ENCODE measurements at places on chromosomes 6 and 20. TPM values are rescaled to one million over a fixed set of nuclear protein-coding genes. Genes with fewer than 3 reads are reported as not detected.
A peak's percentile ranks its signal among the peaks of the same experiment; 100 is the strongest.

Gene CD93
- total RNA-seq: not detected

Gene SLC35B3
- 18.2 TPM for total RNA-seq

Gene BMP5
- total RNA-seq: not detected

Gene OPRL1
- total RNA-seq: 34.0 TPM

Gene IDH3B
- 83.7 TPM for total RNA-seq

Gene BNIP5
- total RNA-seq: not detected

Gene OOEP
- not detected for total RNA-seq

Gene FOXF2
- total RNA-seq: not detected

Gene MOG
- total RNA-seq: not detected

Gene LY6G5B
- 3.4 TPM for total RNA-seq

GRCh38 chr6:33546766-33547165 lies 33.3 kb downstream of the BAK1 start:
- DNase-seq: no peak

GRCh38 chr20:24810676-24811407 lies 138.2 kb upstream of the CST7 start:
- DNase-seq: no peak

DNA sequence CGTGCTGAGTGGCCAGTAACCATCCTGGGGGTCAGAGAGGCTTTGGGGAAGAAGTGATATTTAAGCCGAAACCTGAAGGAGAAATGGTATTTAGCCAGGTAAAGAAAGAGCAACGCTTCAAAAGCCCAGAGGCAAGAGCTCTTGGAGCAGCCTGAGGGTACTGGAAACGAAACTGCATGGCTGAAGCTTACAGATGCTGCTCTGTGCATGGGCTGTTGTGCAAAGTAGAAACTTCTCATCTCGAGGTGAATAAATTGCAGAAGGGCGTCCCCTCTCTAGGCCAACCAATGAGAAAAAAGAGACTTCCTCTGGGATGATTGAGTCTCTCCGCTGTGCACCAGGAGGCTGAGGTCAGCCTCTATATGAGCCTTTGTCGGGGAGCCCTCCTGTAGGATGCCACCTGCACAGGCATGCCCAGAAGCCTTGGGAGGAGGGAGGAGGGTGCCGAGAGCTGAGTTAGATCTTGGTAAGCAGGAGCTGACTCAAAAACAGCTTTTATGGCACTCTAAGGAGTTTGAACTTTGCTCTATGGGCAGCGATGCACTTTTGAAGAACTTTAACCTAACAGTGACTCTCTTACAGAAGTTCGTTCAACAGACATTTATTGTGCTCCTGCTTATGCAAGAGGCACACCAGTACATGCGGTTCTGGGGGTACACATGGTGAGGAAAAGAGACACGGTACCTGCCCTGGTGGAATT lies 61.6 kb upstream of the EDN1 start:
- DNase-seq: no peak

DNA sequence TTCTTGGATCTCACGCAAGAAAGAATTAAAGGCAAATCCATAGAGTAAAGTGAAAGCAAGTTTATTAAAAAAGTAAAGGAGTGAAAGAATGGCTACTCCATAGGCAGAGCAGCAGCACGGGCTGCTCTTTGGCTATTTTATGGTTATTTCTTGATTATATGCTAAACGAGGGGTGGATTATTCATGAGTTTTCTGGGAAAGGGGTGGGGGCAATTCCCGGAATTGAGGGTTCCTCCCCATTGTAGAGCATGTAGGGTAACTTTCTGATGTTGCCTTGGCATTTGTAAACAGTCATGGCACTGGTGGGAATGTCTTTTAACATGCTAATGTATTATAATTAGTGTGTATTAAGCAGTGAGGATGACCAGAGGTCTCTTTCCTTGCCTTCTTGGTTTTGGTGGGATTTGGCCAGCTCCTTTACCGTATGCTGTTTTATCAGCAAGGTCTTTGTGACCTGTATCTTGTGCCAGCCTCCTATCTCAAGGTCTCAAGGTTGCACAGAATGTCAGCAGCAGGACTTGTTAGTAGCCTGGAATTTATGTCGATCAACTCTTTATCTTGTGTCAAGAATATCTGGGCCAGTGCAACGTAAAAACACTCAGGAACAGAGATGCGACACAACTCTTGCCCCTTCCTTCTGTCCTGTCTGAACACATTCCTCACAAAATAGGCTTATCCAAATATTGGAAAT lies 931.4 kb downstream of the QKI start:
- no peak for DNase-seq

- no peak for DNase-seq
These were observed 12.1 kb downstream of the TMEM181 start for GRCh38 chr6:158571826-158572652.

GRCh38 chr6:711925-712324 lies 19.0 kb upstream of the EXOC2 start:
- no peak for DNase-seq

- DNase-seq: no peak
These were observed 343.8 kb upstream of the MMS22L start for GRCh38 chr6:97626671-97627441.

- peak; percentile 62 for DNase-seq
These were observed 303 bp downstream of the ILRUN start for GRCh38 chr6:34696189-34696738.

DNA sequence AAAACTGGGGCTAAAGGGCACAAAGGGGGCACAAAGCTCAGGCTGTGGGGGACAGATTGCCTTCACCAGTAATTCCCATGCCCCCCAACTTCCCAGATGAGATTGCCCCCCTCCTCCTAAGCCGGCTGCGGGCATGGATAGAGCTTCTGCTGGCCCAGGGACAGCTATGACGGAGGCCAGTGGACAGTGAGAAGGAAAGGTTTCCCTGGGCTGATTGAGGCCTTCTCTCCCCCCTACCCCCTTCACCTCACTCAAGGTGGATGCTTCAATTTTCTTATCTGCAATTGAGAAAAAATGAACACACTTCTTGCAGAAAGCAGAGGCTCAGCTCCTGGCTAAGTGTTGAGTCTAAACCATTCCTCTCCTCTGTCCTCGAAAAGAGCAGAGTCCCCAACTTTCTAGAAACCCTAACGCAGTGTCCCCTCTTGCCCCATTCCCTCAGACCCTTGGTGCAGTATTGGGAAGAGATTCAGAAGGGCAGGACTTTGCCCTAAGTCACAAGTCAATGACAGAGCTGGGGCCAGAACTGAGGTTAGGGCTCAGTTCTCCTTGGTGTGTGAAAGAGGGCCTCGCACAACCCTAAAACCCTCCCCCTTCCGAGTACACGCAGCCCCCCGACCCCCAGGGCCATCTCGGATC lies 808 bp downstream of the SDC4 start:
- no peak for DNase-seq

- DNase-seq: no peak
These were observed 514.5 kb downstream of the PREX1 start for GRCh38 chr20:48313324-48313723.

- no peak for DNase-seq
These were observed 629.0 kb downstream of the EPHA7 start for GRCh38 chr6:92790381-92790780.

DNA sequence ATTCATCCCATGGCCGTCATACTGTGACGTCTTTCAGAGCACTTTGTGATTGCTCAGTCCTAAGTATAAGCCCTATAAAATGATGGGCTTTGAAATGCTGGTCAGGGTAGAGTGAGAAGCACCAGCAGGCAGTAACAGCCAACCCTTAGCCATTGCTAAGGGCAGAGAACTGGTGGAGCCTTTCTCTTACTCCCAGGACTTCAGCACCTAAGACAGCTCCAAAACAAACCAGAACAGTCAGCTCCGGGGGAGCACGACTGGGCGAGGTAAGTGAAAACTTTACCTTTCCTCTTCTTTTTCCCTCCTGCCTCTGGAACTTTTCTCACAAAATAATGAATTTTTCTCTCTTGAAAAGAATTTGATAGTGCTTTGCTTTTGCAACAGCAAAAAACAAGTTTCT lies at the start of gene VIP:
Gene VIP, plus strand, starts transcription at position 104 of the 400 bp plus-strand sequence. CDS start 1,381 bp downstream, outside the sequence.
- peak; percentile 55 for DNase-seq

GRCh38 chr6:112189494-112189893 lies 64.9 kb downstream of the LAMA4 start:
- no peak for DNase-seq

- DNase-seq: no peak
These were observed 632.9 kb downstream of the MAFB start for GRCh38 chr20:40056171-40056570.

DNA sequence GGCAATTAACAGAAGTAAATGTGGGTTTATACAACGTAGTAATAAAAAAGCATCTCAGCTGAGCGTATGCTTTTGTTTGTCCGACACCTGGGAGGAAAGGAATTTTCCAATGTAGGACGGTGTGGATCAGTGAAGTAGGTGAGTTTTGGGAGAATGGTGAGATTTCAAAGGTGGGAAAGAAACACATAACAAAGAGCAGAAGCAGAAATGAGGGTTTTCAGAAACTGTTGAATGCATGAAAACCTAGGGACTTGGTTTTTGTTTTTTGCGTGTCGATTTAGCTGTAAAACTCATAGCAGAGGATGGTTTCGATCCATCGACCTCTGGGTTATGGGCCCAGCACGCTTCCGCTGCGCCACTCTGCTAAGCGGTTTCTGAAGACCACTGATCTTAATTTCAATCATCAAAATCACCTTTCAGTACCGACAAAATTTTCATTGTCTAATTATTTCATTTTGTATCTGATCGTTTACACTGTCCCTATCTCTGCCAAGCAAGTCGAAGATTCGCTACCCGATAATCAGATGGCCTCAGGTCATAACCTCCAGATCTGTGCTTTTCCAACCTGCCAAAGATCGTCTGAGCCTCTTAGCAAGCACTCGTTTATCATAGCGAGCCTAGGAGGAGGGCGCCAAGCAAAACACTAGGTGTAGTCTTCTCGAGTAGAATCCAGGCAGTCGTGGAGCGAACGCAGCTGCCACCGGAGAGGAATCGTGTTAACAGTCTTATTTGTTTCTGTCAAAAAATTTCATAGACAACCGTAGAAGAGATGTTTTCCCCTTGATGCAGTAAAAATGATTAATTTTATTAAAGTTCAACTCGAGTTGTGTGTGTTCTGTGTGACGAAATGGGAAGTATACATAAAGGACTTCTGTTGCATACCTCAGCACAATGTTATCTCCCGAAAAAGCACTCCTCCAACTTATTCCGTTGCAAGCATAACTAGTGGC lies 20.9 kb upstream of the POM121L2 start:
- DNase-seq: no peak

DNA sequence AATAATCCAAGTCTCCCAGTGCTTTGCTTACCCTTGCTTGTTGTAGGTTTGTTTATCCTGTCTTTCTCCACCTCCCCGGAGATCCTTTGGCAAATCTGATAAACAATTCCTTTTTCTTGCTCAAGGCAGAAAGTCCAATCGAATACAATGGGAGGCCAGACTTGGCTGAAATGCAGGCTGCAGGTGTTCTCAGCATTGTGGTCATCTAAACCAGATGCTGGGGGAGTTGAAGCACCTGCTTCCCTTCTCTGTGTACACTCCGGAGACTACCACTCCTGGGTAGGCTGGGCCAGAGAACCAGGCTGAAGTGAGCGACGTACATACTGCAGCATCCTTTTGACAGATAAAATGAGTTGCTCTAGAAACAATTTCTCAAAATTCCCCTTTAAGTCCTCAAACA lies 82.6 kb upstream of the PREP start:
- DNase-seq: no peak

- no peak for DNase-seq
These were observed 31.0 kb upstream of the NTSR1 start for GRCh38 chr20:62677678-62678077.

DNA sequence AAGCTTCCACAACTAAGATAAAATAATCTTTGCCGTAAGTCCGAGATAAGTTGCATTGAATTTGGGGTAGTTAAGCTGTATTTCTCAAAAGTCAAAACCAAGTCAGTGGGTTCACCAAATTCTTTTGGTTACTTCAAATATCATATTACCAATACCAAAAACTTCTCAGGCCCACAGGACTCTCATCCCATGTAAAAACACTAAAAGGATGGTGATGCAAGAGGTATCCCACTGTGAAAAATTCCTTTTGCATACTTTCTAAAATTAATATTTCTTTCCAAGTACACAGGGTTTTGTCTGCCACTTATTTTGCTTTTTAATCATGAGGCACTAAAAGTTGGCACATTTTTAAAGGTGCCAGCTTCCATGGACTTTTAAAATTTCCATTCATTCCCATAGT lies 151.3 kb downstream of the GJA10 start:
- no peak for DNase-seq

- no peak for DNase-seq
These were observed at the start of gene FUT9 for GRCh38 chr6:96015518-96016333. Gene FUT9, plus strand, starts transcription at chr6:96015974. Its CDS starts 187,182 bp downstream, at chr6:96203156.

GRCh38 chr6:166308769-166309589 lies 787 bp upstream of the PRR18 start:
- no peak for DNase-seq

DNA sequence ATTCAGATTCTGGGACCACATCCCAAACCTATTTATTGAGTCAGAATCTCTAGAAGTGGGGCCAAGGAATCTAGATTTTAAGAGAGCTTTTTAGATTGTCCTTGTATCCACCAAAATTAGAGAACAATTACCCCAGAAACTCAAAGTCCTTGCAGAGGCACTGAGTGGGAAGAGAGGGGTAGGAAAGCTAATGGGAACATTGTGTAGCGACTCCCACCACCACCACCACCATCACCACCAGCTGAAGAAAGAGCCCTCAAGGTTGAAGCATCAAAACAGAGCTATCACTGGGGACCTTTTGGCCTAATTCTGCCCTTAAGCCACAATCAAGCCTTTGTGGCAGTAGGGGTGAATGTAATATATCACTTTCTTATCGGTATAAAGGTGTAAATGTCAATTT lies 39.0 kb upstream of the SLC32A1 start:
- DNase-seq: no peak

DNA sequence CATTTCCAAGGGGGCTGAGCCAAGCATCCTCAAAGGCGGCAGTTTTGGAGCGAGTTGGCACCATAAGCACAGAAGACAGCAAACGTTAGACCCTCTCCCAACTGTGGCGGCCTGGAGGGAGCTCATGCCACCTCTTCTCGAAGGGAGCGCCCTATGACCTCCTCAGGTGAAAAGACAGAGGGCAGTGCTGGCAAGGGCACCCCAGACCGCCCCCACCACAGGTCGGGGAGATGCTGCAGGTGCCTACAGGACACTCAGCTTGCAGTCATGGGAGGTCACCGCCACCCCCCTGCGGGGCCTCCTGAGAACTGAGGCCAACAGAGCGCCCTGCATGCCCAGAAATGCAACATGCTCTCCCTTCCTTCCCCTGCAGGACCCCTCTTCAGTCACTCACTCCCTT lies 45.1 kb upstream of the BHLHE23 start:
- no peak for DNase-seq

GRCh38 chr6:101826678-101827077 lies 433.2 kb downstream of the GRIK2 start:
- DNase-seq: no peak

- DNase-seq: no peak
These were observed 11.1 kb downstream of the PCED1A start for GRCh38 chr20:2829376-2829775.

DNA sequence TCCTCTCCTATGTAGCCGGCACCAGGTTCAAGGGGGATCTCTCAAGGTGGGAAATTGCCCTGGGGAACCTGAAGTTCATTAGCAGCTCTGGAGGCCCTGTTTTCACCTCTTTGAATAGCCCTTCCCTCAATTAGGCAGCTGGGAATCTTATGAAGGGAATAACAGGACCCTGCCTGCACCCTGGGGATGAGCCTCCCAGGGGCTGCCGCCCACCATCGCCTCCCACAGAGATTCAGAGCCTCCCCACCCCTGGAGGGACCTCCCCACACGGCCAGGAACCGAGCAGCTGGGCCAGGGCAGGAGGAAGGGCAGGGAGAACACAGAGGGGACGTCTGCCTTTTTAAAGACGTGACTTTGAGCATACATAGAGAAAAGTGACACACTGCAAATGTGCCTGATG lies 4.6 kb upstream of the EEF1A2 start:
- no peak for DNase-seq

- DNase-seq: no peak
These were observed 206.8 kb downstream of the EYA4 start for GRCh38 chr6:133447924-133448323.
